ENCODE measurements at places on chromosomes 7 and 10.
A peak's percentile ranks its signal among the peaks of the same experiment; 100 is the strongest.

GRCh38 chr10:107434854-107435253 is 270.3 kb upstream of the SORCS1 start:
- H3K4me1 ChIP-seq: no peaks in the 10 kb centered on the region
- no peaks in the 10 kb centered on the region for H3K27me3 ChIP-seq
- DNase-seq: no peak
- H3K27ac ChIP-seq: no peak overlapping the region
- no peak overlapping the region for H3K4me3 ChIP-seq
- H3K36me3 ChIP-seq: no peaks in the 10 kb centered on the region

DNA sequence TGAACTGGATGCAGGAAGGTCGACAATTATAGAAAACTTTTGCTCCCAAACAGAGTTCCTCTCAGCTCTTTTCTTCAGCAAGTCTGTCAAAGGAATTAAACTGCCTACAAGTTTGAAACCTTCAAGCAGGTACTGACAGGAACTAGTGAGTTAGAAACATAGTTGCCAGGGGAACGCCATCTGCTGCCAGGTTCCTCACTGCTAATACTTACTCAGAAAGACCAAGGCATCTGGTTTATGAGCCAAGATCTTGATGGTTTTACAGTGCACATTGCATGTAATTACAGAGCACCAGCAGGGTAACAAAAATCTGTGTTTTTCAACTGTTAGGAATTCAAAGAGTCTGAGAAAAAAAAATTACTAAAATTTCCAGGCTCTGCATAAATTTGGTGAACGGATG is 300.0 kb upstream of the NRG3 start:
- H3K4me3 ChIP-seq: no peak overlapping the region
- H3K36me3 ChIP-seq: no peaks in the 10 kb centered on the region
- H3K4me1 ChIP-seq: no peaks in the 10 kb centered on the region
- no peak for DNase-seq

- no peaks in the 10 kb centered on the region for H3K36me3 ChIP-seq
- peaks cover 3% of the 10 kb centered on the region for H3K4me1 ChIP-seq
- H3K27ac ChIP-seq: no peak overlapping the region
- no peak for DNase-seq
- H3K4me3 ChIP-seq: no peak overlapping the region
Measured at GRCh38 chr7:133602291-133602690, 349.4 kb downstream of the EXOC4 start.

DNA sequence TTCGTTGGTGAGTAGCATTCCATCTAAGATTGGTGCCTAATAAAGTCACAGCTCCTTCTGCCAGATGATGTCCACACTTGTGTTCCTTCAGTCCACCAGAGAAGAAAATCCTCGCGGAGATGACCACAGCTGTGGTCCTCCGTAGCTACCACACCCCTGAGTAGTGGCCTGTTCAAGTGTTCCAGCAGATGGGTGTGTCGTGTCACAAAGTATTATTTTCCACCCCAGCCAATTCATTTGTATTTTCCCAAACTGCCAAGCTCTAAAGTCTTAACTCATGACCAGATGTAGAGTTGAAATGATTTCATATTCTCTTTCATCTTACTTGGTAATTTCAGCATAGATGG is 251.3 kb upstream of the TCF7L2 start:
- DNase-seq: no peak
- H3K4me3 ChIP-seq: no peak overlapping the region
- H3K36me3 ChIP-seq: no peaks in the 10 kb centered on the region
- no peak overlapping the region for H3K27ac ChIP-seq

DNA sequence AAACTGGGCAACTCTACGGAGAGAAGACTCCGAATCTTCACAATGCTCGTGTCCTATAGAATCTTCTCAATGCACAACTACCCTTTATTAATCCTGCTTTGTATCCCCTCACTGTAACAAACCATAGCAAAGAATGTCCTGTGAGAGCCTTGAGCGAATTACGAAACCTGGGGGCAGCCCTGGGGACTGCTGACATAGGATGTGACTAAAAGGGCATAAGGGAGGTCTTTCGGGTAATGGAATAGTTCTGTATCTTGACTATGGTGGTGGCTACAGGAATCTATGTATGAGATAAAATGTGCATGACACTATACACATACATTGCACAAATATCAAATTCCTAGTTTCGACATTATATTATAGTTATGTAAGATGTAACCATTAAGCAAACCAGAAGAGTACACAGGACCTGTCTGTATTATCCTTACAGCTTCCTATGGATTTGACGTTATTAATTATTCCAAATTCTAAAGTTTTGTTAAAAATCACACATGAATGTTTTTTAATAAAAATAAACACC is 162.5 kb upstream of the KCTD7 start:
- no peaks in the 10 kb centered on the region for H3K36me3 ChIP-seq
- H3K27ac ChIP-seq: no peak overlapping the region
- H3K27me3 ChIP-seq: no peaks in the 10 kb centered on the region
- no peak for DNase-seq

- peak overlapping the region; percentile 58 for H3K27ac ChIP-seq
- DNase-seq: peak; percentile 55
- H3K36me3 ChIP-seq: no peaks in the 10 kb centered on the region
- peaks cover 39% of the 10 kb centered on the region for H3K4me1 ChIP-seq
Measured at GRCh38 chr7:143372070-143372469, 9.1 kb upstream of the ZYX start.

Measured in T-helper 2 cell treated with Interferon-gamma antibody and Interleukin-4, amounts not matched to agents 5 μg/mL and 100 μg/mL, for 36 hours (primary cell).